ENCODE measurements at places on chromosomes 13 and 19. TPM values are rescaled to one million over a fixed set of nuclear protein-coding genes. Genes with fewer than 3 reads are reported as not detected.

GRCh38 chr19:41876847-41877832, at the start of gene CD79A:
Gene CD79A, plus strand, starts transcription at chr19:41877279. Its CDS starts 26 bp downstream, at chr19:41877305.
- DNase-seq, result no peak

DNA sequence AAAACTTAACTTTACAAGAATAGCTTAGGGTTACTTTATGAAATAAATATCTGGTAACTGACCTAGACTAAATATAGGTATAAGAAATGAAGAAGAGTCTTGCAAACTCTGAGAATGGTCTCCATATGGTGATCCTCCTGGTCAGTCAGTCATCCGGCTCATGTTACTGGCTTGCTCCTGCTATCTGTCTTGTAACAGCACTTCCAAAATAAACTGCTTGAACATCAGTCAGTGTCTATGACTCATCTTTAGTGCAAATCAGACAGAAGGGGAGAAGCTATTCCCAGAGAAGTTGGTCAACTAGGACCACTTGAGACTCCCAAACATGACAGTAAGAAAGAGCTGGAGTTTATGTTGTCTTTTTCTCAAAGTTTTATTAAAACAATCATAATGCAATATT, 1550.9 kb downstream of the PCDH9 start:
- no peak for DNase-seq

DNA sequence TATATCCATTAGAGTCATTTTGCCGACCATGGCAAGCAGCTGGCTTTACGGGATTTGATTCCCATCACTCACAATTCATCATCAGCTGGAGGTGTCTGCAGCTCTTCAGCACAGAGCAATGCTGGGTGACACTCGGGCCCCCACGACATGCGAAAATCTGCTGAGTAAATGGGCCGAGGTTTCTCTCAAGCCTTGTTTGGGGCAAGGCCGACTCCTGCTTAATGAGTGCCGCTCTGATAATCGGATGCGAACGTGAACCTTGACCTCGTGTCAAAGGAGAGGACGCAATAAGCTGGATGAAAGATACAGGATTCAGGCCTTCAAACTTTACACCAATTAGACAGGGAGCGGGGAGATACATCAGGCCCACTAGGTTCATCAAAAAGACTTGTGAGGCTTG, 65.2 kb downstream of the GGACT start:
- no peak for DNase-seq

DNA sequence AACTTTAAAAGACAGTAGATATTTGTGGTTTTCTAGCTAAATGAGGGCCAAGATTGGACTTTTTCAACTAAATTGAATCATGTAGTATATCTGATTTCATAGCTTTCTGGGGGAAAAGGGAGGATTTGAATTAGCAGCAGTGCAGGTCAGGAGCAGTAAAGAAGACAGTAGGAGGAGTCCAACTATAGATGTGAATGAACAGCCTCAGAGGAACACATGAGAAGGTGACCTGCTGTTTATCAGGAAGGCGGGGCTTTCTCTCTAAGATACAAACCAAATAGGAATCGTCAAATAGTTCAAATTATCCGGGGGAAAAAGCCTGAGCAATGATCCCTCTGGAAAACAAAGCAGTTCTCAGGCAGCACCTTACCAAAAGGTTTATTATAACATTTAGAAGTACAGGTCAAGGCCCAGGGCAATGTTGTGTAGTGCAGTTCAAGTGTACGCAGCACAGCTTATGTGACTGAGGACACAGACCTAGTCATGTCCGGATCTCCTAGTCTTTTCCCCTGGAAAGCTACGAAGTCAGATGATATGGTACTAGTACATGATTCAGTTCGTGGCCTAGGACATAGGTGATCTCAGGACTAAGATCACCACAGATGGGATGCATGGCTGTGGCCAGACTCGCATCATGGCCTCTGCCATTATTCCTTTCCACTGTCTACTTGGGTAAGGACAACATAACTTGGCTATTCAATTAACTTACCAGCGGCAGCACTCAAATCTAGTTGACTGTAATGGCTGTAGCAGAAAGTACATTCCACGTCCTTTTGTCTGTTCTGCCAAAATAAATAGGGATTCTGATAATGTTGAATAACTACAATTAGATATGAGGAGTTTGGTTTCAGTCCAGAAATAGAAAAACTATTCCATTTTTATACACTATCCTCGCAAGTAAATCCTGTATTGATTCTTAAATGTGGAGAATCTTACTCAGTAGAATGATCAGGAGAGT, 40.3 kb downstream of the MPHOSPH8 start:
- DNase-seq, result no peak

GRCh38 chr19:4456476-4456842, 1.1 kb downstream of the UBXN6 start:
- peak; percentile 27 for DNase-seq

DNA sequence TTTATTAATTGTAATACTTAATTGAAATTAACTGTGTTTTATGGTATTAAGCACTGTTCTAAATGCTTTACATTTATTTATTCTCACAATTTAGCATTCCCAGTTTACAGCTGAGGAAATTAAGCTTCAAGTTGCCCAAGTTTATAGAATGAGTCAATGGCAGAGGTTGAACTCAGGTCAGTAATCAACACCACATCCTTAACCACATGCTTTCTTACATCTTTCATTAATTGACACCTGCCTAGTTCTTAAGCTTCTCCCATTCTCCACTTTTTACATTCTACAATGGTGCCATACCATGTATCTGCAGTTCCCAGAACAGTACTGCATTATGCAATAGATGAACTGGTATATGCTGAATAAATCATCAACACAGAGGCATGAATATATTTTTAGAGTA, 11.7 kb upstream of the RBM26 start:
- no peak for DNase-seq

DNA sequence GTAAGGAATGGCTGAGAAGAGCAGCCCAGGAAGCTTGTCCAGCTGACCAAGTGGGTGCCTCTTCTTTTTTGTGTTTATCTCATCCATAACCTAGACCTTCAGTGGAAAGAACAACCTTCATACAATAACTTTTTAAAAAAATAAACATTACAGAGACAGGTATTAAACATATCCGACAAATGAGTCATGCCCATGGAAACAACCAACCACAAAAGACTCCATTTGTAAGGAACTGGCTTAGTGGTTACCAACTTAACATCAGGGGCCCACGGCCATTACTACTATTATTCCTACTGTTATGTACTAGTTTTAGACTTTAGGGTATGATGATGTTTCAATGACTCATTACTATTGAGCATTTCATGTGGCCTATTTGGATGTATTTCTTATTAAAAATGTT, 191.7 kb upstream of the SERP2 start:
- peak; percentile 80 for DNase-seq

DNA sequence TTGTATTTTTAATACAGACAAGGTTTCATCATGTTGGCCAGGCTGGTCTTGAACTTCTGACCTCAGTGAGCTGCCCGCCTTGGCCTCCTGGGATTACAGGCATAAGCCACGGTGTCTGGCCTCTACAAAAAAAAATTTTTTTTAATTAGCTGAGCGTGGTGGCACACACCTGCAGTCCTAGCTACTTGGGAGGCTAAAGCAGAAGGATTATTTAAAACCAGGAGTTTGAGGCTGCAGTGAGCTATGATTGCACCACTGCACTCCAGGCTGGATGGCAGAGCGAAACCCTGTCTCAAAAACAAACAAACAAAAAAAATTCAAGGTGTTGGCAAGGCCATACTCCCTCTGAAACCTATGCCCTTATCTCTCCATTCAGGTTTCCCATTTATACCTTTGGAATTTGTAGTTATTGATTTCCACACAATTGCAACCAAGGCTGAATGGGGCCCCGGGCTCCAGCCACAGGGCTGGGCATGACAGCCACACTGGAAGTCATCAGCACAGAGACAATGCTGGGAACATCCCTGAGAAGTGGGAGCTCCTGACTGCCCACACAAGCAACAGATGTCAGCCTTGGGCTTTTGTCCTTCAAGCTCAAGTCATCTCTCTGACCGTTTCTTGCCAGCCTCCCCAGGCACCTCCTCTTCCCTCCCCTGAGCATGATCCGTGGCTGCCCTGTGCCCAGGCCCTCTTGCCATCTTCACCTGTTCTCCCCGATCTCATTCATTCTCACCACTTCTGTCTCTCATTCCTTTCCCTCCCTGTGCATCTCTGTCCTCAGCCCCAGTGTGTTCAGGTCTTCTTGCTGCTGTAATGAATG, 27.2 kb upstream of the CALM3 start:
- no peak for DNase-seq

DNA sequence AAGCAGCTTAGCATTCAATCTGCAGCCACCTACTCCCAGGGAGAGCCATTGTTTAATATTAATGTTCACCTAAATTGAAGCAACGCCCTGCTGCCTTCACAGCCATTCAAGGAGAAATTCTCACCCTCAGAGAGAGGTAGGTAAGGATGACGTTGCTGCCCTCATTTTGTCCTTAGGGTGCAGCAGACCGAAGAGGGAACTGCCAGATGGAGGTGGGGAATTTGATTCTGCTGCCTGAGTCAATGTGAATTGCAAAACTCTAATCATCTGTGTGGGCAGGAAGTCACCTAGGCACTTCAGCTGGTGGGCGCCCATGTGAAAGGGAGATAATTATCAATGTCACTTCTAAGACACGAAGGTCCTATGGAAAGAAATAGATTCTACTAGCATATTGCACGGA, 503.4 kb downstream of the TBC1D4 start:
- DNase-seq, result peak; percentile 10

GRCh38 chr13:30091035-30091434, 216.3 kb downstream of the KATNAL1 start:
- DNase-seq, result no peak

DNA sequence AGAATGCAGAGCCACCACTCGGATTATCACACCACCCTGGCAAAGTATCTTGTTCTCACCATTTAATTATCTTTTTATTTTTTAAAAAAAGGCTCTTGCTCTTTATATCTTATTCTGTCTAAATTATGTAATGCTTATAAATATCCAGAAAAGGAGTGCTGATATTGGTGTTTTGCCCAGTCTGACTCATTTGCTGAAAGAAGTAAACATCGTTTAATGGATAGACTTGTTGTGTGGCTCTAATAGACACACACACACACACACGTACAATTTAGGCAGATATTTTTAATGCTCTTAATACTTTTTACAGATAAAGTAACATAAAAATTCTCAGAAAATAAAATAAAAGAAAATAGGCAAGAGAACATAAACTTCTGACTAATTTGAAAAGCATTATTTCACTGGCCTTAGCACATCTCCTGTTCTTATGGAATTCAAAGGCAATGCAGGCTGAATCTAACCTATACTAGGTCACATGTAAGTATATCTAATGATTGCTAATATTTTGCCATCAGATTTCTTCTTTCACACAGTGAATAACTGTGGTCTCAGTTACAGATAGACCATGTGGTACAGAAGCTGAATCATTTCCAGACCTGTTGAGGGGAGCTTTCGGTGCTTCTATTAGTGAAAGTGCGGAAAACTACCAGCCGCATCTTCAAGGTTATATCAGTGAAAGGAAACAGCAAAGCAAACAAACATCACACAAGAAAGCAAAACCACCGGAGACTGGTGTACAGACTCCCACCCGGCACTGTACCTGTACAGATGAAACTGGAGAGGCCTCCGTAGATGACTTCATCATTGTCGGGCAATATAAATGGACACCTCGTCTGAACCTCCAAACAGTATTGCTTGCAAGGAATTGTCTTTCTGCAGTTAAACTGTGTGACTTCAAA, 642.1 kb upstream of the ARGLU1 start:
- no peak for DNase-seq

GRCh38 chr13:87671753-87672605, 808 bp downstream of the SLITRK5 start:
- DNase-seq, result no peak

- DNase-seq, result no peak
These were observed 8.7 kb upstream of the ZNF492 start for GRCh38 chr19:22625266-22626035.

DNA sequence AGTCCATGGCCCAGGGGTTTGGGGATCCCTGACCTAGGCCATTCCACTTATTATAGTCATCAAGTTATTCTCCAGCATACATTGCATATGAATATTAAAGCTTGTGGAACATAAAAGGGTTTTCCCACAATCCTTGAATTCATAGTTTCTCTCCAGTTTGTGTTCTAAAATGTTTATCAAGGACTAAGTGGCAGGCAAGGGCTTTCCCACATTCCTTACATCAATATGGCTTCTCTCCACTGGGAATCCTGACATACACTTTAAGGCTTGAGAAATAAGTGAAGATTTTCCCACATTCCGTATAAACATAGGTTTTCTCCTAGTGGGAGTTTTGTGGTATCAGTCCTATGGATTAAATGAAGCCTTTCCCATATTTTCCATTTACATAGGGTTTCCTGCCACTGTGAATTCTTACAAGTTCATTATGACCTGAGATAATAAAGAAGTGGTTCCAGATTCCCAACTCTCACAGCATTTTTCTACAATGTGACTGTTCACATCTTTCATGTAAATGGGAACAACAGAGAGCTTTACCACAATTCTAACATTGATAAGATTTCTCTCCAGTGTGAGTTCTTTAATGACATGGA, 14.5 kb downstream of the ZNF426 start:
- DNase-seq, result no peak

GRCh38 chr19:41480336-41480735, 37.4 kb downstream of the ERICH4 start:
- no peak for DNase-seq

- peak; percentile 59 for DNase-seq
These were observed 324.7 kb downstream of the DLEU7 start for GRCh38 chr13:50518781-50519201.

DNA sequence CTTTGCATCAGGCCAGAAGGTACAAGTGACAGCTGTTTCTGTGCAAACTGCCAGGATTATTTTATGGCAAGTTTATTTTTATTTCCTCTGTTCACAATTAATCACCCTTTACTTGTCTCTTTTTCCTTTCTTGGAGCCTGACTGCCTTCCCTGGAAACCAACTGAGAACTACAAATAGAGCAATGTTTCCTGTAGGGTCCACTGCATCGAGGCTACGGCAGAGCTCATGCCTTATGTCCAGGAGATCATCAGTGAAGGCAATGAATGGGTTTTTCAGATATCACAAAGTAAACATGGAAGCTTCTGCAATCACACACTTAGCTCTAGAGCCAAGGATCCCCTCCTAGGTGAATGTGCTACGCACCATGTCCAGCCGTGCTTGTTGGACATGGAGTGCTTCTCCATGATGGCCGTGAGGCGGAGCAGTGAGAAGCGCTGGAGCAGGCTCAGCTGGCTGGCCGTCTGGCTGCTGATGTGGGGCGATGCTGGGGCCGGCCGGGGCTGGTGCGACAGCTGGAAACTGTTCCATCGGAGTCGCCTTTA, 110.9 kb downstream of the KL start:
- peak; percentile 52 for DNase-seq

DNA sequence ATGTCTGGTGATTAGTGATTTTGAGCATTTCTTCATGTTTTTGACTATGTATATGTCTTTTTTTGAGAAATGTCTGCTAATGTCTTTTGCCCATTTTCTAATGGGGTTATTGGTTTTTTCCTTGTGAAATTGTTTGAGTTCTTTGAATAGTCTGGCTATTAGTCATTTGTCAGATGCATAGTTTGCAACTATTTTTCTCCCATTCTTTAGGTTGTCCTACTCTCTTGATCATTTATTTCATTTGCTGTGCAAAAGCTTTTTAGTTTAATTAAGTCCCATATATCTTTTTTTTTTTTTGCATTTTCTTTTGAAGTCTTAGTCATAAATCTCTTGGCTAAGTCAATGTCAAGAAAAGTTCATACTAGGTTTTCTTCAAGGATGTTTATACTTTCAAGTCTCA, 449.8 kb downstream of the DACH1 start:
- DNase-seq, result no peak

- DNase-seq, result no peak
These were observed 4.2 kb downstream of the MISP start for GRCh38 chr19:755063-755462.

C19orf47 gene
- total RNA-seq, result 7.2 TPM

ZNF254 gene
- total RNA-seq, result 10.5 TPM

CEACAM16 gene
- not detected for total RNA-seq

CD22 gene
- total RNA-seq, result not detected

CEACAM5 gene
- not detected for total RNA-seq

ZNF563 gene
- 0.42 TPM for total RNA-seq

ACP7 gene
- 1.7 TPM for total RNA-seq

TLE6 gene
- 2.8 TPM for total RNA-seq
